ENCODE measurements at places on chromosomes 1 and 21.

- no peak for DNase-seq
Measured at GRCh38 chr1:98201666-98202081, 280.8 kb upstream of the DPYD start.

GRCh38 chr1:82245345-82246014, 444.7 kb downstream of the ADGRL2 start:
- no peak for DNase-seq

DNA sequence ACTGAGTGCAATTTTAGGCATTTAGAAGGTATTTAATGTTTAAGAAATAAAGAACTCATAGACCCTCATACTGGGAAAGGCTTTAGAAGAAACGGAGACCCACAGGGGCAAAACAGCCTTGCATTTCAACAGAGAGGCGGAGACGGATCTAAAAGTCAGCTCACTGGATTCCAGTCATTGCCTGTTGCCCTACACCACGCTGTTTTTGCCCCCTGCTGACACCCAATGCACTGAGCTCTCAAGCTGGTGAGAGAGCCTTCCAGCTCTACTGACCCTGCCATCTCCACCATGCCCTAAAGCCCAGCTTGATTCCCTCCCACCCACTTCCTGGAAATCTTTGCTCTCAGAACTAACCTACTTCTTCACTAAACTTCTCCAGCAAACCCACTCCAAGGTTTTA, 7.2 kb upstream of the TRAF3IP3 start:
- no peak for DNase-seq

GRCh38 chr1:6105763-6106162, 60.1 kb downstream of the KCNAB2 start:
- no peak for DNase-seq

DNA sequence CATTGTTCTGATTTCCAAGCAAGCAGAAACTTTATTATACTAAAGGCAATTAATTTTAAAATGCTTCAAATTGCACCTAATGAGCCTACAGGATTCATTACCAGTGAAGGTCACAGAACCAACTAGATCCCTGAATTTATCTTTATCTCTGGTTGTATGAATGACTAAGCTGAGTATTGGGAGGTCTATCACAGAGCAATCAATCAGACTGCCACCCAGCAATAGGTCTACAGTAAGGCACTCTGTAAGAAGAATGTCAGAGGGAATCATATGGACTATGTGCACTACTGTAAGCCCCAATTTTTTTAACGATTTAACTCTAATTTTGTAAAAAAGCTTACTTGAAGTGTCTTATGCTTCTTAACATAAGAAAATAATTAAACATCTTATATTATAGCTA, 707.0 kb downstream of the AMY1C start:
- DNase-seq, result no peak

DNA sequence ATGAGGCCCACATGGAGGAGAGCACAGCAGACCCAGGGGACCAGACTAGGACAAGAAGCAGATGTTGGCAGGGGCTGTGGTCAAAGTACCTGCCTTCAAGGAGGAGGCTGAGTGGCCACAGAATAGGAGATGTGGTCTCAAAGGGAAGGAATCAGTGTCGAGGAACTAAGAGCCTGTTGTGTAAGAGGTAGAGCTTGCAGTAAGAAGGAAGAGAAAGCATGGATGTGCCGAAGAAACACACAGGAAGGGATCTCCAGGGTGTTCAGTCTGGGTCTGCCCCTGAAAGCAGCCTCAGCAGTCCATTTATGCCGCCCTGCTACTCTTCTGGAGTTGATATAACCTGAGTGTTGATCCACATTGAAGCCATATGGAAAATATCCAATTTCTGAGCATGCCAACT, 83.9 kb downstream of the NID1 start:
- DNase-seq, result no peak

GRCh38 chr1:11961230-11961629, 19.0 kb upstream of the MFN2 start:
- DNase-seq, result no peak

DNA sequence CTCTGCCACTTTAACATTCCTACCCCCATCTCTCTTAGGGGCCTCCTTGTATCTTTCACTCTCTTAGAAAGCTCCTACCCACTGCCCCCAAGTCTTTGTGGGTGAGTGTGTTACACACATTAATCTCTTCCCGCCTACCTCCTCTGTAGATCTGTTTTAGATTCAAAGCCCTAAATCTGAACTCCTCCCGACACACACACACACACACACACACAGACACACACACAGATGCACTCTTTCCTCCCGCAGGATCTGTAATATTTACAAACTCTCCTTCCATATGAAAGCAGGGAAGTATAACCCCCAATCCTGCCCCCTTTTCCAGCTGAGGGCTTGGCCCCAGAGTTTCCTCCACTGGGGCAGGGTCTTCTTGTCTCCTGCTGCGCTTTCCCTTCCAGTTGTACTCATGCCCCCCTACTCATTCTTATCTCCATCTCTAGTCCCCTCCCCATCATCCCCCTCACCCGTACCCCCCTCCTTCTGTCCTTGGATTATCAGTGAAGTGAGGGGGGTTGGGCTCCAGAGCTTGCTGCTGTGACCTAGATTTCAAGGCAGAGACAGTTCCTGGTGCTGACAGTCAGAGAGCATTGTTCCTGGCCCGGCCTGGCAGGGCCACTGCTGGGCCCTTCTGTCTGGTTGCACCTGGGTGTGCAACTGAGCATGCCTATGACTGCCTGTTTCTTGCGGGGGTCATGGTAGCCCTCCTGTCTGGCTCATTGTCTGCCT, 4.3 kb downstream of the PEA15 start:
- no peak for DNase-seq

- DNase-seq, result no peak
Measured at GRCh38 chr1:189960769-189961168, 516.9 kb downstream of the BRINP3 start.

GRCh38 chr21:35208810-35209517, 159.9 kb upstream of the RUNX1 start:
- no peak for DNase-seq

- peak; percentile 36 for DNase-seq
Measured at GRCh38 chr1:247857069-247857984, at the start of gene TRIM58. TSS of gene TRIM58 (plus strand) at chr1:247857187. CDS start at chr1:247857247, 60 bp downstream.

DNA sequence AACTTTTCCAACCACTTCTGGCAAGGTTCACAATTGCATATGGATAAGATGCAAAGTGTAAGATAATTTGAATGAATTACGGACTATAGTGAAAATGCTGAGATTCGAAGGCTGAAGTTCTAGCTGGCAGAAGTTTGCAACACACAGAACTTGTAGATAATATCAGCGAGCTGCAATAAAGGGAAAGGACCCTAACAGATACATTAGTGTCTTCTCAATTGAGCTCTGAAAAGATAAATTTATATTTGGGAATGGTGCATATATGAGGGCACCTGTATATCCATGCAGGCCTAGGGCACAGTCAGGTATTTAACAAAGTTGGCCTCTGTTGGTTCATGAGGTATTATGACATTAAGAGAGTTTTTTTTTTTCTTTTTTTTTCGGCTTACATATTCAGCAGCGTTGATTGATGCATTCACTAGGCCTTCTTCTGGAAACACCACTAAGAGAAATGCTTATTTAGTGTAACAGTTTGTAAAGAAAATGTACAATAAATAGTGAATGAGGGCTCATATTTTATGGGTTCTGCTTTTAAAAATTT, 2.2 kb downstream of the NFIA start:
- DNase-seq, result no peak

- DNase-seq, result no peak
Measured at GRCh38 chr1:182245040-182245439, 146.6 kb downstream of the GLUL start.

GRCh38 chr1:157217486-157217885, 79.3 kb upstream of the ETV3 start:
- no peak for DNase-seq

- peak; percentile 83 for DNase-seq
Measured at GRCh38 chr1:237269938-237270337, 228.0 kb downstream of the RYR2 start.
